ENCODE measurements at places on chromosomes 1 and 21.

DNA sequence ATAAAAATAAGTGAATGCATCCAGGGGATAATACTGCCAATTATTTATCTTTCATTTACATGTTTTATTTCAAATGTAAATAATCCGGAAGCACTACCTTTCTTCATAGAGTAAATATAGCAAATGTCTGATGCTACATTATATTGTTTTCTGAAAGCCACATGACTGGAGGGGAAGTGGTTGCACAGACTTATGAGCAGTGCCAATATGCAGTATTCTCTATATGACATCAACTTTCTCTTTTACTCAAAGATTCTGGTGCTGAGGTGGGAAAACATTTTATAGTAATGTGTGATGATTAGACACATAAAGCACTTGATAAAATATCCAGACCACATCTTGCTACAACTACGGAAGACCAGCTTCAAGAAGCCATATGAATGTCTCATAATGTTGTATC lies 314.7 kb downstream of the NEGR1 start:
- no peak for DNase-seq

DNA sequence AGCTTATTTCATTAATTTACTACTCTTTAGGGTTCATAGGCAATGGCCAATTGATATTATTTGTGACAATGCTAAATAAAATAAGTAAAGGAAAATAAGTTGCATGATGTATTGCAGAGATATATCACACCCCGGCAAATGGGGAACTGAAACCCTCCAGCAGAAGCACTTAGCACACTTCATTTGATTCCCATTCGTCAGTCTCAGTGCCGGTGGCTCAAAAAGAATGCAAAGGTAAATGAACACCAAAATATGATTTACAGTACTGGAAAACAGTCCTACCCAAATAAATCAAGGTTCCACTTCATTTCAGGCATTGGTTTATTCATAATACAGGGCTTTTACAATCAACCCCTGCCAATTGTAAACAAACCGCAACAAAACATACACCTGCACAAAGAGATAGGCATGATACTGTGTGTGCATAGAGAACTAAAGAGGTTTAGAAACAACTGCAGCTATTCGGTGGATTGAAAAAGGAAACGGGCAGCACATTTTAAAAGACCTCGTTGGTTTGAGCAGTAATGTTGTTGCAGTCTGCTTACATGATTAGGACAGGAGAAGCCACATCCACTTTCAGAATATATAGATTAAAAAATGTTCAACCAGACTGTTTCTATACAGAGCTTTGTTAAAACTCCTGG lies 1019.2 kb downstream of the TTLL7 start:
- DNase-seq, result no peak

DNA sequence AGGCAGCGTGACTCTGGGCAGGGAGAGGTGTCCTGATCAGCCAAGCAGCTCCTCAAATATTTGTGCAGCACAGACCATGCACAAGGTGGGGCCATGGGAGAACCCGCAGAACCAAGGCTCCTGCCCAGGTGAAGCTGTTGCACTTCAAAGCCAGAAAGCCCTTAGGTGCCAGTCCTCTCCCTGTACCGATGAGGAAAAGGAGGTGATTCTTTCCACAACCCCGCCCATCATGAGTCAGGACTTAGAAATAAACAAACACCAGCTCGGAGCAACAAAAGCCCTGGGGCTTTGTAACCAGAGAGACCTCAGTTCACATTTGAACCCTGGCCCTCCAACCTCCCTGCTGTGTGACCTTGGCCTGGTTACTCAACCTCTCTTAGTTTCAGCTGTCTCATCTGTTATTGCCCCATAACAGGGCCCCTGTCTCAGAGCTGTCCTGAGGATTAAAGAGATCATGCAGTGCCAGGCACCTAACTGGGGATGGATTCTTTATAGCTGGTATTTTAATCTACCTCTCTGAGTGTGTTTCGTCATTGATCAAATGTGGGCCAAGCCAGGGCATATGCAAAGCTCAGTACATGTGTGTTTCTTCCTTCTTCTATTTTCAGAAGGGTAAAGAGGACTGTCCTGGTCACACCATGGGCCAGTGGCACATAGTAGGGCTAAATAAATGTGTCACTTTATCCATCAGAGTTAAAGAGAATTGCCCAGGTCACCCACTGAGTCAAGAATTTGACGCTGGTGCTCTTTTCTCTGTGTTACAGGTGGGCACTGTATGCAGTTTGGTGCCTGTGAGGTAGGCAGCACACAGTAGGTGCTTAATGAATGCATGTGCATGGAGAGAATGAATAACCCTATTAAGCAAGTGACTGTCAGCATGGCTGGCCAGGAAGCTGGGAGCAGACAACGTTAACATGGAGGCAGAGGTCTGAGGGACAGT lies 1.4 kb downstream of the LDLRAD1 start:
- peak; percentile 81 for DNase-seq

DNA sequence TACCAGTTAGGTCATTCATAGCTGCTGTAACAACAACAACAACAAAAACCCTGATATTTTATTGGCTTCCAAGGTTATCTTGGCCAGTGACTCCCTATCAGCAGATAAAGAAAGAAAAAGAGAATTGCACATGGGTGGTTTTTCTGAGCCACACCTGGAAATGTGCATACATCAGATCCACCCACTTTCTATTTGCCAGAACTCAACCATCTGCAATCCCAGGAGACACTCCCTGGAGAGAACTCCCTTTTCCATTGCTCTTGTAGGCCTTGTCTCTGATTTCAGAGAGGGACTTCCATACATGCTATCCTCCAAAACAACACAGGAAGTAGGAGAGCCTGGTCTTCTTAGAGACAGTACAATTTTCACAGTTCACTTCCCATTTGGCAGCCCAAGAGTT lies 74.9 kb upstream of the ZC3H11B start:
- no peak for DNase-seq
